ENCODE measurements at places on chromosomes 12 and 14.

DNA sequence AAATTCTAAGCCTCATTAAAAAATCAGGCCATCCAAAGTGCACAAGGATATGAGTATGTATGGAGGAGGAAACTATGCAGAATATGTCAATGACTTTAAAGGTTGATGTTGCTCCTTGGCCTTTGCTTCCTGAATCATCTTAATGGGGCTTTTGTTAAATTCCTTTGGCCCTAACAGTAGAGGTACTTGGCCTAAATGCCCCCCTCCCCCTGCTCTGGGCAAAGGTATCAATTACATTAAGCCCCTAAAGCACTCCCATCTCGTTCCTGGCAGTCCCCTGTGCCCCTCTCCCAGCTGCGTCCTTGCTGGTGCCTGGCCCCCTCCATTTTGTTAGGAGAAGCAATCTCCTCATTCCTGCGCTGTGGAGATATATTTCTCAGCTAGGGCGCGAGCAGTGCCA, 4.8 kb downstream of the COPZ1 start:
- no peak for DNase-seq

DNA sequence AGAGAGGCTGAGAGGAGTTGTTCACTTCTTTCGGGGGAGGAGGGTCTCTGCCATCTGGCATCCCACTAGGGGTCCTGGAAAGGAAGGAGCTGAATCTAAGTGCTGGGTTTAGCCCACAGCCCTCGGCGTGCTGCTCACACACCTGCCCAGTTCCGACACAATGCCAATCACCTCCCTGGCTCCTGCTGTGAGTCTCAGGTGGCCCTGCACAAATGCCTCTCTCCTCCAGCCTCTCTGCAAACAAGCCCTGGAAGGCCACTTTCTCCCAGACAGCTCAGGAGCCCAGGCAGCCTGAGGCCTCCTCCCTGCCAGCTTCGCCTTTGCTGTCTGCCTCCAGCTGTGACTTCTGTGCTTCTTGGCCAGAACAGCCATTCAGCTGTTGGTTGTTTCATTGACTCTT, 51.2 kb downstream of the SMIM41 start:
- no peak for DNase-seq

- no peak for DNase-seq
These were observed 1.0 kb downstream of the PGF start for GRCh38 chr14:74954232-74954946.

DNA sequence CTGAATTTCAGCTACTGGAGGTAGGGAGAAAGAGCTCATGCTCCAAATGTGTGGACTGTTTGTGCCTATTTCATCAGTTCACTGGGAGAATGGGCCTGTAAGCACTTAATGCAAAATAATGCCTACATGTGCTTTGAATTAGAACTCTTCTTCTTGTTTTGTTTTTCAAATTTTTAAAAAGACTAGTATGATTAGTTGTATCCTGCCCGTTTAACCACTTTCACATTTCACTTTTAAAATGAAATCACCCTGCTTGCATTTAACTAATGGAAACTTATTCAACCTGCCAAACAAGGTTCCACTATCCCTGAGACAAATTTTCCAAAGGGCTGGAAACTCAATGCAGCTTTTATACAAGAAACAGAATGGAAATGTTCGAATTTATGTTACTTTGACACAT, 79.7 kb downstream of the SAMD4A start:
- no peak for DNase-seq

- peak; percentile 32 for DNase-seq
These were observed 3.8 kb upstream of the NUMB start for GRCh38 chr14:73462048-73462715.

GRCh38 chr12:22765421-22766130, 140.6 kb downstream of the ETNK1 start:
- no peak for DNase-seq

- no peak for DNase-seq
These were observed 28.1 kb downstream of the BTBD7 start for GRCh38 chr14:93304771-93305170.

DNA sequence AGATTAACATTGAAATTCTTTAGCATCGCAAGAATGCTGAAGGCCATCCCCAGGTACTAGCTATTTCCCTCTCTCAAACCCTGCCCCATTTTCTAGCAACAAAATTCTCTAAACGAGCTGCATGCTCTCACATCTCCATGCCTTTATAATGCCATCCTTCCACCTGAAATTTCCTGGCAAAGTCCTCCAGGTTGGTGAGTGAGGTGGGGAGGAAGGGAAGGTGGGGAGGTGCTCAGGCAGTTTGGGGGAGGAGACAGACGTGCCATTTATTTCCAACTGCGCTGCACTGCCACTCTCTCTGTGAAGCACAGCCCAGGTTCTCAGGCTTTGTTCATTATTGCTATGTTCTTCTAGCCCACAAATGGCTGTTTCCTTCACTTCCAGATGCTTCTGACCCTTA, 208.4 kb downstream of the PAWR start:
- no peak for DNase-seq

- no peak for DNase-seq
These were observed 11.4 kb downstream of the AGAP2 start for GRCh38 chr12:57726884-57727757.

- DNase-seq, result no peak
These were observed 36.0 kb upstream of the PLEKHG6 start for GRCh38 chr12:6274231-6275221.

Measured in CD4-positive, alpha-beta T cell treated with Interleukin-15 for 1 hour (primary cell).